ENCODE measurements at places on chromosomes 11 and 22.

- no peak for DNase-seq
Observed at GRCh38 chr22:30435674-30436126, 10.1 kb downstream of the MTFP1 start.

- peak; percentile 52 for DNase-seq
Observed at GRCh38 chr11:126716456-126717083, 284.0 kb downstream of the KIRREL3 start.

DNA sequence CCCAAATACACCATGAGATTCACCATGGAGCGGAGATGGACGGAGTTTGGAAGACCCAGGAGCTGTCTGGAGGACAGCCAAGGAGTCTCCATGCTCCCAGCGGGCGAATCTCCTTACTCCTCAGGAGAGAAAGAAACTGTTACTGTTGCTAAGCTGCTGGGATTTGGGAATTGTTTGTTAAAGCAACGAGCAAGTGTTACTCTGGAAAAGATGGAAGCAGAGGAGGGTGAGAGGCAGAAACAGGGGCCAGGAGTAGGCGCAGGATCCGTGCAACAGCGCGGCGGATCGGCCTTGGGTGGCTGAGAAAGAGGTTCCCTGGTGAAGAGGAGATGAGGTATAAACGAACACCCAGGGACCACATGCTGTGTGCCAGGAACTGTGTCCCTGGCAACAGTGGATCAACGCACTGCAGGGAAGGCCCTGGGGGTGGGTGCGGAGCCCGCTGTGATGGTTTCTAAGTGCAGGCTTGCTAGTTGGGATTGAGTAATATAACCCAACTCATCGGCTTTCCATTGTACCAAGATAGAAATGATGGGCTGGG lies 1436.4 kb downstream of the BRD1 start:
- no peak for DNase-seq

DNA sequence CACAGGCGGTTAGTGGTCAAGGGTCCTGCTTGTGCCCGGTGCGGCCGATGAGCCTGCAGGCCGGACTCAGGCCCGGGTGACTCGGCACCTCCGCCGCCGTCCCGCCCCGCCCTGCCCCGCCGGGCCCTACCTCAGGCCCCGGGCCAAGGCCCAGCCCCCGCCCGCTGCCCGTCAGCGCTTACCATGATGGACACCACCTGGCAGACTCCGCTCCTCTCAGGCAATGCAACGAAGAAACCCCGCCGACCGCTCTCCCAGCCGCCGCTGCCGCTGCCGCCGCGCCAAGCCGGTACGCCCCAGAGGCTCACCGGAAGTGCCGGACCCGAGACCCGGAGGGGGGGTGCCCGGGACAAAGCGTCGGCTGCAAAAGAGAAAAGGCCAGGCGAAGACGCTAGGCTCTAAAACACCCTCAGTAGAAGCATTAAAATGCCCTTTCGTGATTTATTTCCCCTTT lies at the start of gene UFD1:
Gene UFD1, minus strand, starts transcription at position 293 of the 454 bp plus-strand sequence. Its CDS starts 108 bp downstream, at position 185.
- peak; percentile 77 for DNase-seq

GRCh38 chr22:21624120-21624879 lies 5.5 kb downstream of the YDJC start:
- no peak for DNase-seq

Data from LHCN-M2 (cell line).